ENCODE measurements at places on chromosomes 2 and 18.

DNA sequence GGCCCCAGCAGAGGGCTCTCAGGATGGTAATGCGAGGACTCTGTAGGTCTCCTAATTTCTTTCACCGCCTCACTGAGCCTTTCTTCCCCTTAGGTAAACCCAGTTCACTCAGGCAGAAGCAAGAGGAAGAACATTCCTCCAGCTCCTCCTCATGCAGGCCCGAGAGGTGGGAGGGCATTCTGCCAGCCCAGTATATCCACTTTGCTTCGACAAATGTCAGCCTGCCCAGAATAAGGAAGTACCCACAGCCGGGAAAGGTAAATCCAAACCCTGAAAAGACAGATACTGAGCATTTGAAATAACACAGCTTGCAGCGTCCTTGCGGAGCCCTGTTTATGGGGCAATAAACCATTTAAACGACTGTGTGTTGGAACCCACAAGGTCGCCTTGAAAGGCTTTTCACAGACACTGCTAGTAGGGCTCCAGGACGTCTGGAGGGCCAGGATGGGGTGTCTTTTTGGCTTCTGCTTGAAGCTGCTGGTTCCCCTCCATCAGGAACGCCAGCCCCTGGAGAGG lies 63.0 kb upstream of the STPG4 start:
- DNase-seq: no peak

GRCh38 chr18:24862201-24862816 lies 401.9 kb downstream of the HRH4 start:
- no peak for DNase-seq

DNA sequence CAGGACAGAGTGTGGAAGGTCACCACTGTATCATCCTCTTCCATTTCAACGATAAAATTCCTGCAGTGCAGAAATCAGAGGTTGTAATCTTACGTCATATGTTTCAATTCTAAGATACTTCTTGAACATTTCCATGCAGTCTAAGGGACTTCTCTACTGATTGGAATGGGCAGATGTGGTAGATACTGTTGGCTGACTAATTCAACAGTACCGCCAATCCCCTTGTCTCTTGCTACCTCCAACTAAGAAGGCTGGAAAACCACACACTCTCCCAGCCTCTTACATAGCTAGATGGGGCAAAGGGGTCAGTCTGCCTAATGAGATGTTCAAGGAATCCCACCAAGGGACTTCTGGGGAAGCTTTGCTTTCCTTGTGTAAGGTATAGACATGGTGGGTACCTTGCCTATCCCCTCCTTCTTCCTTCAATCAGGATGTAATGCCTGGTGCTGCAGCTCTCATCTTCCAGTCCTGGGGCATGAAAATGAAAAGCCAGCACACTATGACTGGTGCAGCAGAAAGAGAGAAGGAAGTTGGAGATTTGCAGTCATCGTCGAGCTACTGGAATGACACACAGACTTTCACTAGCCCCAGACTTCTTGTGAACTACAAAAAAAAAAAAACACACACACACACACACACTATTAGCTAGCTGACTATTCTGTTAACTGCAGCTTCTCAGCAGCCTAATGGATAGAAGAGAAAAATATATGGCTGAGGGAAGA lies 84.1 kb downstream of the ALPK2 start:
- no peak for DNase-seq

GRCh38 chr18:65091744-65092329 lies 659.0 kb upstream of the CDH7 start:
- DNase-seq: no peak

DNA sequence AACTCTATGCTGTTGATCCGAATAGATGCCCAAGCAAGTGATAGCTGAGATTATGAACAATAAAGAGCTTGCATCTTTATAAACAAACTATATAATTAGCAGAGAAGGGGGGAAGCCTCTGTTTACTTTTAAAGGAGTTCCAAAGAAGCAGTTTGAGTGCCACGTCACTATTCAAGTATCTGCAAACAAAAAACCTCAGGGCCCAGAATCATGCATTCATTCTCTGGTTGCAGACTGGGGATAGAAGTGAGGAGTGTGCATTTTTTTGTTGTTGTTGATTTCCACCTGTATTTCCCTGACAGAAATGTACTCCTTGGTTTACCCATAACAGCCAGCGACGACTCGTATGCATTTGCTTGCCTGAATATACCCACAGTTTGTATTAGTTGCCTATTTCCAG lies 264.3 kb downstream of the PTGR3 start:
- DNase-seq: no peak

DNA sequence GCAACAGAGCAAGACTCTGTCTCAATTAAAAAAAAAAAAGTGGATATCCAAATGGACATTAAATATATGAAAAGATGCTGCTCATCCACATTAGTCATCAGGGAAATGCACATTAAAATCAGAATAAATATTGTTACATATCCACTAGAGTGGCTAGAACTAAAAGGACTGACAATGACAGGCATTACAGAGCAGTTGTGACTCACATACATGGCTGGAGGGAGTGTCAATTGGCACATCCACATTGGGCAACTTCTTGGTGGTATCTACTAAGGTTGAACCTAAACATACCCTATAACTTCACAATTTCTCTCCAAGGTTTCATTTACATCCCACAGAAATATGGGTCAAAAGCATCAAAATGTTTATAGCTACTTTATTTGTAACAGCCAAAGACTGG lies 14.0 kb upstream of the DNER start:
- no peak for DNase-seq

DNA sequence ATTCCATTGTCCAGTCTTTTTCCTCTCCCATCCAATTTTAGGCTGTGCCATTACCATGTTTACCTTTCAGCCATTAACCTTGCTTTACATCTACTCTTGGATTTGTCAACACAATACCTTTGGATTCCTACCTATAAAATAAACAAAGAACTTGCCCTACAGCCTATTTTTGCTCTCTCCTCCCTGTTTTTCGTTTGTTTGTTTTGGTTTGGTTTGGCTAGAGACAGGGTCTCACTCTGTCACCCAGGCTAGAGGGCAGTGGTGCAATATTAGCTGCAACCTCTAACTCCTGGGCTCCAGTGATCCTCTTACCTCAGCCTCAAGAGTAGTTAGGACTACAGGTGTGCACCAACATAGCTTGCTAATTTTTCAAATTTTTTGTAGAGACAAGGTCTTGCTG lies 76.1 kb downstream of the SP100 start:
- DNase-seq: no peak

DNA sequence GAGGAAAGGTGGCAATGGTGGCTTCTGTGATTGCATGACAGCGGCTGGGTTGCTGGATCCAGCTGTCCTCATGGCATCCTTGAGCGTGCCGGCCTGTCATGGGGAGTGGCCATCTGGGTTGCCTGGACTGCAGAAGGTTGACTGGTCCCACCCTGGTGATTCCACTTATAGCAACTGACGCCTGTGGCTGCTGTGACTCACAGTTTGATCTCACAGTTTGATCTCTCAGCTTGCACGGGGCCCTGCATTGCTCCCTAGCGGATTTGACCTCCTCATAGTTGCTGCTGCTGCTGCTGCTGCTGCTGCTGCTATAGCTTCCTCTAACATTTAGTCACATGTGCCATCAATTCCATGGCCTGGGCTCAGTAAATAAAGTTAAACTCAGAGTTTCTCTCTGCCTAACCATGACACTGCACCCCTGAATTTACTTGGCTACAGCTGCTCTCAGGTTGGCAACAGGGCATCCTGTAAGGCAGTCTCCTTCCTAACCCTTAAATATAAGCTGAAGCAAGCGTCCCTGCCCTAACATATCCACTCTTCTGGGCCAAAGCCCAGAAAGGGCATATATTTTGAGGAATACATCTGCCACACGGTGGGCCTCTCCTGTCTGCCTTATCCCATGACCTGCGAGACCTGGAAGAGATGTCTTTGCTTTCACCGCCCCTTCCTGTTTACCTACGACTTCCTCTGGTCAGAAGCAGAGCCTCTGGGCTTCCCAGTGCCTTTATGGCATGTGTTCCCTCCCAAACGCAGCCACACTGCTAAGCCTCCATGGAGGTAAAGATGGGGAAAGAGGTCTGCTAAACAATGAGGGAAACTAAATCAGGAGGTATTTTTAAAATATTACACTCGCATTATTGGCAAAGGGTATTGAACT lies 37.8 kb upstream of the CCDC150 start:
- DNase-seq: no peak

- no peak for DNase-seq
These were observed 1.4 kb downstream of the TOGARAM2 start for GRCh38 chr2:28982381-28982950.

- no peak for DNase-seq
These were observed 4.8 kb downstream of the TGFBRAP1 start for GRCh38 chr2:105324732-105325131.

GRCh38 chr2:207149249-207150213 lies 16.2 kb downstream of the KLF7 start:
- DNase-seq: no peak

GRCh38 chr2:109500910-109501309 lies 112.9 kb downstream of the SEPTIN10 start:
- DNase-seq: no peak

DNA sequence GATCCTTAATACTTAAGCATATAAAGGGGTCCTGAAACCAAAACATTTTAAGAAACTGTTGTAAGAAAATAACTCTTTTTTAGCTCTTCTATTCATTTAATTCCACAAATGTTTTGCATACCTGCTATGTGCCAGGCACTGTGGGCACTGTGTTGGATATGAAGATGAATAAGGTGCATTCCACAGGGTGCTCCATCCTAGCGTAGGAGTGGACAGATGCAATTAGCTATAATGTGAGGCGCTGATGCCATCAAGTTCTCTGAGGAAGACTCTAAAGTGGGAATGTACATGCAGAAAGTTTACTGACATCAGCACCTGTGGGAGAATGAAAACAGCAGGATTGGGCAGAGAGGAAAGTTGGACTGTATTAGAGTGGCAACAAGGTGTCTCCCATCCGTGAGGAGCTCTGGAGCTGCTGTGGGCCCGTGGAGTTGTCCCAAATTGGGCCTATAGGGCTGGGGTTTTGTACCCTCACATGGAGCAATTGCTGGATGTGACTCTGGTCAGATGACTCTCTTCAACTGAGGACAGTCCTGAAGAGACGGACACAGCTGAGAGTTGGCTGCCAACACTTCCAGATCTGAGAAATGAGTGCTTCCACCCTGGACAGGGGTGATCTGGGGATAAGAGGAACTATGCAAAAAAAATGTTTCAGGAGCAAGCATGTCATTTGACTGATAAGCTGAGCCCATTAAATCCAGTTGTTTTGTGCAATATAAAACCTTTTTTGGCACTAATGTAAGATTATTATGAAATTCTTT lies 22.3 kb downstream of the CD8A start:
- DNase-seq: no peak

- no peak for DNase-seq
These were observed 75.1 kb downstream of the RRM2 start for GRCh38 chr2:10197697-10198076.

- DNase-seq: no peak
These were observed 59.1 kb downstream of the ACSL3 start for GRCh38 chr2:222919841-222920526.

GRCh38 chr2:47206181-47206580 lies 51.1 kb upstream of the STPG4 start:
- DNase-seq: no peak

DNA sequence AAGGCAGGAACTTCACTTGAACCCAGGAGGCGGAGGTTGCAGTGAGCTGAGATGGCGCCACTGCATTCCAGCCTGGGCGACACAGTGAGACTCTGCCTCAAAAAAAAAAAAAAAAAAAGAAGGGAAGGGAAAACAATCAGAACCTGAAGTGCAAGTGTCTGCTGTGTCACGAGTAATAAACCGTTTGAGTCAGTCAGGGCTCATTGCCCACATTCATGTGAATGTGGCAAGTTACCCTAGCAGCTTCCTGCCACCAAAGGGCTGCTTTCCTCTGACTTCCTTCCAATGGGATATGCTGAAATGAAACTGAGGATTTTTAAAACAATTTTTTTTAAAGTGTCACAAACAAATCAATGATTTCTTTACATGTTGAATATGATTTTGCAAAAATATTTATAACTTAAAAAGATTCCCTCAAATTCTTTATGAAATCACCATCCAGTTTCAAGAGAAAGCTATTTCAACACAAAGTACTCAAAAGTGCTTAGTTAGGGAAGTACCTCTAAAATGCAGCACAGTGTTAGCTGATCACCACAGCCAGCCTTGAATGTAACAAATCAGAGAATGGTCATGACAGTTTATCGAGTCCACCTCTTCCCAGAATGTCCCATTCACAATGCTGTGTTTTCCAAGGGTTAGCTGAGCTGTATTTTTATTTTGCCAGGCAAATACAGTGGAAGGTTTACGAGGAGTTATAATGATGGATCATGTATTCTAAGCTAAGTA lies 36.4 kb downstream of the WDSUB1 start:
- DNase-seq: no peak
